ENCODE measurements at places on chromosomes 6 and 20.

DNA sequence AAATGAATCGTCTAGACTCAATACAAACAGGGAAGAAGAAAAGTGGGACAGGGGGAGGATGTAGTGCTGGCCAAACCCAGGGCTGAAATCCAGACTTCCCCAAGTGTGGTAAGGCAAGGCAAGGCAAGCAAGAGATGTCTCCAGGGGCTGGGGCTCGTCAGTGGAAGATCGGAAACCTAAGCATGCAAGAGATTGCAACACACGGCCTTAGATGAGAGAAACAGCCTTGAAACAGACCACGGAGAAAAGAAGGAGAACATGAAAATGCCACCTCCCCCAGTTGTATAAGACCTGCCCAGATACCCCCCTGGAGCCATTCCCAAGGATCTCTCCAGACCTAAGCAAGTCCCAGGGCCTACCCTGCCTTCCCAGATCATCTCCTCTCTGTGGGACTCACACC, 20.0 kb downstream of the VEGFA start:
- DNase-seq: no peak

- no peak for DNase-seq
These were observed 385.7 kb upstream of the CITED2 start for GRCh38 chr6:139760128-139760527.

- no peak for DNase-seq
These were observed 9.6 kb downstream of the BPIFB3 start for GRCh38 chr20:33063271-33063670.

DNA sequence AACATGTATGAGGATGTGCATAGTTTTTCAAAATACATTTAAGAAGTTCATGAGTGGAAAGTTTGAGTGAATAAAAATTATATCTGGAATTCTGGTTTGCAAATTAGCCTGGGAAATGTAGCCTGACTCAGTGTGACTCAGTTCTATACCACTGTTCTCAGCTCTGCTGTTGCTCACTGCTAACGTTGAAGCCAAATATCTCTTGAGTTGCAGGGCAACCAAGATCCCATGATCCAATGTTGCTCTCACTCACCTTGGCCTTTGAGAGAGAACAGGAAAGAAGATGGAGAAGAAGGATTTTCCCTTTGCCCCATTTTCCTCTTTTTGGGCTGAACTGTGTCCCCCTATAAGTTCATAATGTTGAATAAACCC, 28.9 kb downstream of the PSMB9 start:
- no peak for DNase-seq

DNA sequence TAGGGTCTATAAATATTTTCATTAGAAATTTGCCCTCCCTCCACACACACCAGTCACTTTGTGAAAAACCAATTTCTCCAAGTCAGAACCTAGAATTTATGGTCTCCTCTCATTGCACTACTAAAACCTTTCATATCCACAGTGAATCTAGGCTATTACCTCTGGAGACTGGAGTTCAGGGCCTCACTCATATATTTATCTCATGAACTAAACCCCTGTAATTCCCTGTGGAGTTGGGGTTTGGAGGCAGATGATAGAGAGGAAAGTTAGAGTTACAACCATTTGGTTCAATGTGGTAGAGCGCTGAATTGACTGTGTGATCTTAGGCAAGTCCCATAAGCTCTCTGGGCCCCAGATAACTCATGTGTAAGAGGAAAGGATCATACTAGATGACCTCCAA, 18.2 kb upstream of the CEP85L start:
- no peak for DNase-seq

DNA sequence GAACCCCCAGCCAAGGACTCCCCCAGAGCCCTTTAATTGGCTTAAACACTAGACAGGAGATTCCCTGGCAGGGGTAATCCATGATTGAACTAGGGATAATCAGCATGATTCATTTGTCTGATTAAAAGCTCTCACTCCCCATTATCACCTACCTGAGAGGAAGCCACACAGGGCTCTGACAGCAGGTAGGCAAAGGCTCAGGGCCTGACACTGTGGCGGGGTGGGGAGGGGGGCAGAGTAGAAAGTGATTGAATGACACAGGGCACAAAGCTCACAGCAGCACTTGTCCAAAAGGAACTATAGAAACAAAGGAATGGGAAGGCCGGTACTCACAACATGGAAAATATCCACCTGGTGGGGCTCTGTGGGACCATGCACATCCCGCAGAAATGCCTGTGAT, 231.6 kb downstream of the MAFB start:
- no peak for DNase-seq

DNA sequence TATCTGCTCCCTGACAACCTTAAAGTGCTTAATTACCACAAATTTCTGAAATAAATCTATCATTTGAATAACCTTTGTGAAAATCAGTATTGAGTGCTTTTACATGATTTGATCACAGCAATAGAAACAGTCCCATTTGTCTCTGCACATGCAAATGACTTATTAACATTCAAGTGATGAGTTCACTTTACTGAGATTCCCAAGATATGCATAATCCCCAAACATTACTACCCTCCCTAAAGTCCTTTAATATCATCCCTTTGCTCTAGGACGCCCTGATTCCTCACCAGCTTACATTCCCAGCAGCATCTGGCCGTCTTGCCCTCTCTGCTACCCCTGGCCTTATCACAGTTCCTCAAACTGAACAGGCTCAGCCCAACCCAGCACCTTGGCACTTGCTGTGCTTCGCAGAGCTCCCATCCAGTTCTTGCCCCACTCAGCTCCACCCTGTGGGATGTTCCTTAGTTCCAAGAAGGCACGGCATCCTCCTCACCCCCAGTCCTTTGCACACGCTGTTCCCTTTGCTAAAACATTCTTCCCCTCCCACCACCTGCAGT, 347.5 kb downstream of the PREX1 start:
- no peak for DNase-seq

- DNase-seq: no peak
These were observed 9.1 kb downstream of the MTG2 start for GRCh38 chr20:62191781-62192559.

DNA sequence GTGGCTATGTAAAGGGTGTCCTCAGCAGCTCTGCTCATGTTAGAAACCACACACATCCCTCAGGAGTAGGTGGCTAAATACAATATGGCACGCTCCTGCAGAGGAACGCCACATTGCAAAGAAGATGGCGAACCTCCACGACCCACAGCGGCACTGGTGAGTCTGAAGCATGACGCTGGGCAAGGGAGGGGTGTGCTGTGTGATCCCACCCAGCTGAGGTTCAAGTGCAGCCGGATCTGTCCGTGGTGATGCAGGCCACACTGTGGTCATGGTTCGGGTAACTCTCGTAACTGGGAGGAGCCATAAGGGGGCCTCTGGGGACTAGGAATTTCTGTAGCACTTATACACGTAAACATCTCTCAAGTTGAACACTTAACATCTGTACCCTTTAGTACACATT, 23.4 kb upstream of the APMAP start:
- DNase-seq: no peak

- peak; percentile 36 for DNase-seq
These were observed 15.4 kb downstream of the FOXC1 start for GRCh38 chr6:1624851-1625781.

DNA sequence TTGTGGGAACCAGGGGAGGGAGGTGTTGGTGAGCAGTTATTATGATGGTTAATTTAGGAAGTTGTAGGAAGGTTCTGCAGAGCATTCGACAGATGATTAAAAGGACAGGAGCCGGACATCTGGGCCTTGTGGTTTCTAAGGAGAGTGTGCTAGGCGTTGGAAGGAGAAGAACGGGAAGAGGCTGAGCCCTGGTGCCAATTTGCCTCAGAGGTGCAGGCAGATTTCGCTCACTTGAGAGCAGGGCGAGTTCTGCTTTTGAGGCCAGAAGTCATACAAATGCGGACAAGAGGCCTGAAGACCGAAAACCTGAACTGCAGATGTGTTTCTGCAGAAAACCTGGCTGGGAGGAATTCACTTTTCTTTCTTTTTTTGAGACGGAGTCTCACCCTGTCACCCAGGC, 30.5 kb upstream of the RPS6KA2 start:
- no peak for DNase-seq

DNA sequence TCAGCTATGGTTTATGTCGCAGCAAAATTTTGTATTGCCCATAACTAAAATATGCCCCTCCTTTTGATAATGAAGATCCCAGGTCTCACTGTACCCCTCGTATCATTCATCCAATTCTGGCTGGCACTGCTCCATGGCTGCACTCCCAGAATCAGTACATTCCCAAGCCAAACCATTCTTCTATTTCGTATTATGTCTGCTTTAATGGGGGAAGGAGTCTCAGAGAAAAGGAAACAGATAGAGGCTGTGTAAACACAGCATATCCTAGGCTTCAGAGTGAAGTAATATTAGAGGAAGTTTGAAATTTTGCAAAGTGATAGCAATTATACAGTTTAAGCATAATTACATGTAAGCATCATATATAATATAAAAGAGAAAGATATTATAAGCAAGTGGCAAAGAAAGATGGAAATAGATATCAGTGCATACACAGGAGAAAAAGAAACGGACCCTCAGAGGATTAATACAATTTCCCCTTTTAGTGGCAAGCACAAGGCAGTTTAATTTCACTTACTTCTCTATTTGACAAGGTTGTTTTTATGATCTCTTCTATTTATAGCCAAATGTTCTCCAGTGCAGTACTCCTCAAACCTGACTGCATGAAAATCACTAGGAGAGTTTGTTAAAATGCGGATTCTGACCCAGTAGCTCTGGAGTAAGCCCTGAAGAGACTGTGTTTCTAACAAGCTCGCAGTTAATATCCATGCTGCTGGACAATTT, 56.5 kb upstream of the TENT5A start:
- DNase-seq: no peak

GRCh38 chr6:131103296-131103695, 32.0 kb upstream of the AKAP7 start:
- DNase-seq: no peak

- peak; percentile 85 for DNase-seq
These were observed at the start of gene CARMIL1 for GRCh38 chr6:25278914-25279747. TSS of gene CARMIL1 (plus strand) at chr6:25279374. CDS start at chr6:25279796, 422 bp downstream.

DNA sequence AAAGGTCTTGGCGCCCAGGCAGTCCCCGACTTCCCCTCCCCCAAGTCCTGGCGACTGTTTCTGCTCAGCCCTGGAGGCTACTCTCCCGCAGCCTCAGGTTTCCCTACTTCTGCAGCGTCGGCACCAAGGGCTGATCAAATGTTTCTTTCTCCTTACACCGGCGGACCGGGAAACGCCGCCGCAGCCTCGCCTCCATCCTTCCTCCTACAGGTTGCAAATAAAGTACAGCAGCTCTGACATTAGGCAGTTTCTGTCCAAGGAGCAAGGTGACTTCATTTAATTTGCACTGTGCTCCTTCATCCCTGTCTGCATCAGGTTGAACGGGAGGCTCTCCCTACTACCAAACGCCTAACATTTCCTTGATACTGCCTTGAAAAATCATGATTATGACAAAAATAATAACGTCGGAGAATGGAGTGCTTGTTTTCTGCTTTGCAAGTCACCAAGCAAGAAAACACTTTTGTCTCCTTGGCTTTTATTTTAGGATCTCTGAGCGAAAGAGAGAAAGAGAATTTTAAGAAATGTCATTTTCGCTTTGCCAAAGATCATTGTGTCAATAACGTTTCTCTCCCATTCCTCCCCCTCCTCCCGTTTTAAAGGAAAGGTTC, 1.0 kb downstream of the CLIC5 start:
- DNase-seq: no peak

- no peak for DNase-seq
These were observed 9.5 kb downstream of the FAM120B start for GRCh38 chr6:170316071-170316470.

GRCh38 chr20:10225439-10226060, 6.9 kb downstream of the SNAP25 start:
- no peak for DNase-seq

DNA sequence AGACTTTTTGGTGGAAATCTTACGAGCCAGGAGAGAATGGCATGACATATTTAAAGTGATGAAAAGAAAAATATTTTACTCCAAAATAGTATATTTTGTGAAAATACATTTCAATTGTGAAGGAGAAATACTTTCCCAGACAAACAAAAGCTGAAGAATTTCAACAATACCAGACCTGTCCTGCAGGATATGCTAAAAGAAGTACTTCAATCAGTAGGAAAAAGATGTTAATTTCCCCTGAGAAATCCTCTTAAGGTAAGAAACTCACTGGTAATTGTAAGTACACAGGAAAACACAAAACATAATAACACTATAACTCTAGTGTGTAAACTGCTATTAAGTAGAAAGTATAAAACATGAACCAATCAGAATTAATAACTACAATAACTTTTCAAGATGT, 341.8 kb upstream of the GJE1 start:
- DNase-seq: no peak

DNA sequence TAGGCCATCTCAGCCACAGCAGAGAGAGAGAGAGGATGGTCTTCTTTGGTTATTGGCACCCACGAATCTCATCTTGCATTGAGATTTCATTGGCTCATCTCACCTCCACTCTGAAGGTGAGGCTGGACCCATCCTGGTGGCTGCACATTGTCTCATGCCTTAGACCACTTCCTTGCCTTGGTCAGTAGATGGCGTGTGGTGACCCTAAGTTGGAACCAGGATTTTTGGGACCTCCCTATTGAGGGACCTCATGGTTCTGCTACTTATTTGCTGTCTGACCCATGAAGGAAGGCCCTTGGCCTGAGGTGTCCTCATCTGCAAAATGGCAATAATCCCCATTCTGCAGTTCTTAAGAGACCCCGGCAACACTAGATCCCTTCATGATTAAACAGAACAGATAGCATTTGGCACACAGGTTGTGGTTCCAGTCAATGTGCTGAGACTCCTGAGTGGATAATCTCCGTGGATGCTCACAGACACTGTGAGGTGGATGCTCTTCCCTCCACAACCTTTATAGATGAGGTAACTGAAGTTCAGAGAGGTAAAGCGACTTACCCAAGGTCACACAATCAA, 21.5 kb upstream of the AAR2 start:
- no peak for DNase-seq

DNA sequence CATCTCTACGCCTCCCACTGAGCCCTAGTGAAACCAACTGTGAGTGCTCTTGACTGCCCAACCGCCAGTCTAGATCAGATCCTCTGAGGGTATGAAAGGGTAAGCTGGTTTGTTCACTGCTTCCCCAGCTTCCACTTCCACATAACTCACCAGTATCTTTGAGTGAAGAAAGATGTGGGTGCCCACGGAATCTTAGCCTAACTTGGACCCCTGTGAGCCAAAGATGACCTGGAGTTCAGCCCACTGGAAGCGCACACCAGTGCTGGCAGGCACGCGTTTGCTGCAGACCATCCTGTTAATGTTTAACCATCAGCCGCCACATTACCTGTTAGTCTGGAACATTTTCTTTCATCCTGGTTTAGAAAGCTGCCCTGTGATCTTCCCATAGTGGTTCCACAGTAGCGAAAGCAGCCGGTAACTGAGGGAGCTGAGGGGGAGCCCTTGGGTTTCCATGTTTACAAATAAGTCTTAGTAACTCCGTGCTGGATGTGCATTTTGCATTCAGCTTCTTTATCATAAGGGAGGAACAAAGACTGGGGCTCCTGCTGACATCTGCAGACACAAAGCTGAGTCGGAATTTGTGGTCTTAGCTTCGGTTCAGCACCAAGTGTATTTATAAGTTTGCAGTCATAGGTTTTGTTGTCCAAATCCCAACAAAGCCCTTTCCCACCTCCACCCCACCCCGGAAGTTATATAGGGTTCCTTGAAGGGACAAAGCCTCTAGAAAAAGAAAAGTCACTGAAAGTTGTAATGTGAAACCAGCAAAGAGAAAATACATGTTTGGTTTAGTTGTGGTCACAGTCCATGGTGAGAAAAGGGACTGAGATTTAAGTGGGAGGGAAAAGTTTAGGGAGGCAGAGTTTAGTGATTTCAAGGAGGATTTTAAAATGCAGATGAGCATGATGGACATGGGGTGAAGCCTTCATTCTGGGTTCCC, 71.0 kb downstream of the SSR1 start:
- DNase-seq: peak; percentile 67

All from kidney glomerular epithelial cell (primary cell).